IMR-90 (cell line): ENCODE measurements at places on chromosomes 5 and 9. TPM values are rescaled to one million over a fixed set of nuclear protein-coding genes. Genes with fewer than 3 reads are reported as not detected.

The NUTM2G gene
- not detected in 2 replicates for polyA plus RNA-seq

The SHLD3 gene
- polyA plus RNA-seq = 1.6 and 1.7 TPM in 2 replicates

The PCDHGB2 gene
- 2.4 and 2.6 TPM in 2 replicates for polyA plus RNA-seq

The CTXN3 gene
- polyA plus RNA-seq = not detected in 2 replicates

The TXNDC8 gene
- polyA plus RNA-seq = not detected in 2 replicates

The HTR1A gene
- polyA plus RNA-seq = not detected in 2 replicates

The GABRA1 gene
- not detected in 2 replicates for polyA plus RNA-seq

The KYAT1 gene
- 8.8 and 9.5 TPM in 2 replicates for polyA plus RNA-seq

The F2RL2 gene
- polyA plus RNA-seq = 30.9 and 32.8 TPM in 2 replicates

The GCNT4 gene
- polyA plus RNA-seq = 0.39 and 0.46 TPM in 2 replicates

The DOCK2 gene
- 0.47 and 0.72 TPM in 2 replicates for polyA plus RNA-seq

The HMMR gene
- polyA plus RNA-seq = 10.6 and 13.0 TPM in 2 replicates

The ELL2 gene
- polyA plus RNA-seq = 52.4 and 61.4 TPM in 2 replicates

The DPYSL3 gene
- 60.9 and 66.4 TPM in 2 replicates for polyA plus RNA-seq

The SLC25A2 gene
- polyA plus RNA-seq = not detected in 2 replicates

The ZNF622 gene
- polyA plus RNA-seq = 19.5 and 22.1 TPM in 2 replicates

The PCDHB7 gene
- 0.27 and 0.38 TPM in 2 replicates for polyA plus RNA-seq

The CXCL14 gene
- not detected in 2 replicates for polyA plus RNA-seq

The BAAT gene
- polyA plus RNA-seq = not detected in 2 replicates

The ATP10B gene
- not detected in 2 replicates for polyA plus RNA-seq

The SLC28A3 gene
- polyA plus RNA-seq = 1.0 and 1.1 TPM in 2 replicates

The TICAM2 gene
- 2.9 and 3.4 TPM in 2 replicates for polyA plus RNA-seq

The PAEP gene
- polyA plus RNA-seq = not detected in 2 replicates

The OSMR gene
- polyA plus RNA-seq = 39.6 and 48.7 TPM in 2 replicates

The ZNF189 gene
- polyA plus RNA-seq = 3.7 and 5.9 TPM in 2 replicates

The LCN2 gene
- not detected in 2 replicates for polyA plus RNA-seq

The PGM5 gene
- 7.4 and 8.3 TPM in 2 replicates for polyA plus RNA-seq

The NTRK2 gene
- polyA plus RNA-seq = 0.02 TPM in 1 of 2 replicates, not detected in the other

The TSSK1B gene
- 0.03 TPM in 1 of 2 replicates, not detected in the other for polyA plus RNA-seq
